HS-27A (cell line): ENCODE measurements at places on chromosomes 2 and 18.

DNA sequence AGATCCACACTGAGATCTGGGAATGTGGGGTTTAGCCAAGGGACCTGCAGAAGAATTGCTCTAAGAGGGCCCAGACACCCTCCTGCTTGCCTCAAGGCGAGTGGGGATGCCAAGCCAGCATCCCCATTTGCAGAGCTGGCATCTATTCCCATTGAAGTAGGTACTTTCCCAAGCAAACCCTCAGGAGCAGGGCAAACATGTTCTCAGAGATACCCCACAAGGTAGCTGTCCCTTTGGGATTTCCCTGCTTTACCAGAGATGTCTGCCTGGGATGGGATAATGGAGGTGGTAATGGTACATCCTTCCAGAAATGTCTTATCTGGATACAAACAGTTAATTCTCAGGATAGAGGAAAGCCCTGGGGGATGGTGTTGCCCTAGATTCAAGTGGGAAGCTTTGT is 51.2 kb downstream of the GYPC start:
- no peak for DNase-seq

DNA sequence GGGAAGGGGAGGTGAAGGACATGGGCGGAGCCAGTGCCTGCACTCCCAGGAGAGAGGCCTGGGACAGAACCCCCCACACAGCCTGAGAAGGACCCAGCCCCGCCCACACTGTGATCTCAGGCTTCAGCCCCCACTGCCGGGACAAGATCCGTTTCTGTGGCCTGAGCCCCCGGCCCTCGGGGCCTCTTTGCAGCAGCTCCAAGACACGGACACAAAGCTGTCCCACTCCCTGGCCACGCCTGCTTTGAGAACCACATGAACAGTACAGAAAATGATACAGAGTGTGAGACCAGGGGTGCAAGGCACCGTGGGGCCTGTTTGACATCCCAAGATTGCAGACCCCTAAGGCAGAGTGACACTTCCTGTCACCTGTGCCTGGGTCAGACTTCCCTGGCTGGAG is 74.5 kb downstream of the TWIST2 start:
- no peak for DNase-seq

DNA sequence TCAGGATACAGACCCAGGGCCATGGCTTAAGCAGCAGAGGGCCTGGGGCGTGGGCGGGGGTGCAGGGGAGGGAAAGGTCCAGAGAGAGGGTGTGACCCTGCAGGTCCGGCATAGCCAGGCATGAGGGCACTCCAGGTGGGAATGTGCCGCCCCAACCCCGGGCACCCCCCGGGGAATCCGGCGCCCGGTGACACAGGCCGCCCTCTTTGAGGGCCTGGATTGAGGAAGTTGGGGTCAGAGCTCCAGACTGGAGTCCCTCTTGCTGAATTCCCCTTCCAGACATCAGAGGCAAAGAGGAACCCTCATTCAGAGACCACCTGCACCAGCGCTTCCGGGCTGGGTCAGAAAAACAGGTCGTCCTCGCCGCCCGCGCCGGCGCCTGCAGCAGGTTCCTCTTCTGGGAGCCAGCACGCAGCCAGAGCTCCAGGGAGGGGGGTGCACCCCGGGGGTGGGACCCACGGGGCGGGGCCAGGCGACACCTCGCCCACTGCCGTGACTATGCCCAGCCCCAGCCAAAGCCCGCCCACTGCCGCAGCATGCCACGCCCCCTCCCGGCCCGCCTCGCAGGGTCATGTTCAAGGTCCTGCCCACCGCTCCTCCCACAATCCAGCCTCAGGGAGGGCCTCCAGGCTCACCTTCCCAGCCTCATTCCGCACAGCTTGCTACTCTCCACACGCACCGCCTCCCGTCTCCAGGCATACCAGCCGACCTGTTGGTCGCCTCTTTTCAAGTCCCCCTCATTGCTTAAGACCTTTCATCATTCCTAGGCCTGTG is 98.3 kb upstream of the ID2 start:
- no peak for DNase-seq

DNA sequence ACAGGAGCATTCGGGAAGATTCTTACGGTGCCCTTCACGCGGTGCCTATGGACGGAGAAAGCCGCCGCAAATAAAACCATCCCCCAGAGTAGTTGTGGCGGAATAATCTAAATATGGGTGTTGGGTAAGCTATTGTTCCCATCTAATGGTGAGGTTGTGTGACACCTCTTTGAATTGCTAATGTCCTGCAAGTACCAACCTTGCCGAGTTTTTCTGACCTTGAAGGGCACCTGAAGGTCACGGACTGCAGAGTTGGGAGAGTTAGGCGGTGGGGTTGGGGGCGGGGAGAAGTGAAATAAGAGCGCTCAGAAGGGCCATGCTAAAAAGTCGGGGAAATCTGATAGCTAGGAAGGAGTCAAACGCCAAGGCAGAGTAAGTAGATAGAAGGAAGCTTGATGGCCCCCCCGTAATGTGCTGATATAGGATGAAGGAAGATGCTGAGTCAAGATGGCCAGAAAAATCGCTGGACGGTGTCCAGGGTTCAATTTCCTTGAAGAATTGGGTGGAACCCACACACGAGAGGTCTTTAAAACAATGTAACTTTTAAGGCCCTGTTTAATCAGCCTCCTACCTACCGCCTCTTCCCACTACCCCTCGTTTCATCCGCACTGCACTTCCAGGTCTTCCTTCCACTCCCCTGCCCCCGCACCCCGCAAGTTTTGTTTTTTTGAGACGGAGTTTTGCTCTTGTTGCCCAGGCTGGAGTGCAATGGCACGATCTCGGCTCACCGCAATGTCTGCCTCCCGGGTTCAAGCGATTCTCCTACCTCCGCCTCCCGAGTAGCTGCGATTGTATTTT is 600 bp downstream of the KATNAL2 start:
- DNase-seq, result no peak
